ENCODE measurements at places on chromosomes 11 and 22.

DNA sequence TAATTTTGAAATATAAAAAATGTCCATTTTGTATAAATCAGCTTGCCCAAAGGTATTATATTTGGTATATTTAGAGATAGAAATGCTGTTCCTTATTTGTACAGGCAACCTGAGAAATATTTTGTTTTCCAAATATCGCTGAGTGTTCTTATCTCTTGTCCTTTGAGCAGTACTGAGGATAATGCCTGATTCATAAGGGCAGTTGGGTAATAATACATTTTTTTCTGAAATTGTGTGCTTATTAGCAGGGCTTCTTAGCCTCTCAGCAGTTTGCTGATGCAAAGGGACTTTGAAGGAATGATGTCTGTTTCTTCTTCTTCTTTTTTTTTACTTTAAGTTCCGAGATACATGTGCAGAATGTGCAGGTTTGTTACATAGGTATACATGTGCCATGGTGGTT, 69.1 kb downstream of the LDLRAD3 start:
- no peak for DNase-seq

DNA sequence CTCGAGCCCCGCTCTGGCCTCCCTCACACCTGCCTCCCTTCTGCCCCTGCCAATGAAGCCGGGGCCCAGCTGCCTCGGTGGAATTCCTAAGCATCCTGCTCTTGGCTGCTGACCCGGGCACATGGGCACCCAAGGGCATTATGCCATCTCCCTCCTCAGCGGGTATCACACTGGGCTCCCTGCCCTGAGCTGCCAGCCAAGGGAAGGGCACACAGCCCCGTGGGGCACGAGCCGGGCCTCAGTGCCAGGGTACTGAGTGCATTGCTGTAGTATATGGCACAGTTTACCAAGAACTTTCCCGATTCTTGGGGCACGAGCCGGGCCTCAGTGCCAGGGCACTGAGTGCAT, 43.8 kb upstream of the JAM3 start:
- DNase-seq: no peak

DNA sequence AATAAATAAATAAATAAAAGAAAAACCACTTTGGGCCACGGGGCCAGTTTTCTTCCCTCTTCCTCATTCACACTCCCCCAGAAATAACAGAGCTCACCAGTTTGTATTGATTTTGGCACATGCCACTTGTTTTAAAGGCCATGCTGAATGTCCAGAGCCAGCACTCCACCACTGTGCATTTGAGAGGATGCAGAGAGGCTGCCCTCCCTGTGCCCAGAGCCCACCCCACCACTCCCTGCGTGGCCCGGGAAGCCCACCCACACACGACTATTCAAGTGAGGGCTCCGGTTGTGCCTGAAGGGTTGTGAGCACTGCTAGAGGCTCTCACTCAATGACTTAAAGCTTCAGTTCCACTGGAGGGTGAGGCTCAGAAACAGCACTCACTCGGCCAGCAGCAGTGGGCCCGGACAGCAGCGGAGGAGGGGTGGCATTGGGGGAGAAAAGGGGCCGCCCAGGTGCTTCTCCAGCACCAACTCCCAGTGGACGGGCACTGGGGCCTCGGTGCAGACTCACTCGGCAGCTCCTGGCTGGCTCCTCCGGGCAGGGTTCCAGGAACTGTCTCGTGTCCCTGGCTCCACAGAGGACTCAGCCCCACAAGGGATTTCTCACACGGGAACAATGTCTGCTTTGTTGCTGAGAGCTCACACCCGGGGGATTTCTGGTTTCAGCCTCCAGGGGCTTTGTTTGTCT, 112.7 kb downstream of the SHANK2 start:
- peak; percentile 81 for DNase-seq

- no peak for DNase-seq
Measured at GRCh38 chr11:95692526-95693260, 96.9 kb downstream of the FAM76B start.

DNA sequence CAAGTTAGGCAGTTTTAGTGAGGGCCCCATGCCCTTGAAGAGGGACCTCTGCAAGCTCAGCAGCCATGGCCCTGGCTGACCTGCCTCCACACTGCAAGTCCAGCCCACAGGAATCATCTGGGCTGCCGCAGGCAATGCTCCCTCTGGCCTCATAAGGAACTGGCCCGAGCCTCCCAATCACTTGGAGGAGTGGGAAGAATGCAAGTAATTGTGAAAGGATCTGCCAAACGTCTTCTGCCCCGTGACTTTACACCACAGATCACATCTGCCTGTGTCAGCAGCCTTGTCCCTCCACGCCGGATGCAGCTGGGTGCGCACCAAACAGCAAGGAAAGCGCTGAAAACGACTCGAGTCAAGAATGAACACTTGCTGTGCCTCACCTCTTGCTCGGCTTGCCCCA, 23.8 kb downstream of the OPCML start:
- DNase-seq: no peak

DNA sequence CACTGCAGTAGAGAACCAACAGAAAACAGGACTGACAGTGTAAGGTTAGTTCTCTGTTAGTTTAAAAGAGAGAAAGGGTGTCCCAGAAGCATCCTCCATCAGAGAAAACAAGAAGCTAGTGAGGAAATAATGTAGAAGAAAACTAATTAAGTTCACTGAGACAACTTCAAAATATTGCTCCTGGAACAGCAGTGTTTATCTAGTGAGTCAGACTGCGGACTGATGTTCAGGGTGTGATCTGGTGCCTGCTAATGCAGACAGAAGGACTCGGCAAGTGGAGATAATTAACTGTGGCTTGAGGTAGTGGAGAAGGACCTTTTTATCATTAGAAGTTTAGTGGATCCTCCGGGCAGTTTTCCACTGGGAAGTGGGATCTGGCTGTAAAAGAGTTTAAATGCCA, 55.4 kb downstream of the CDON start:
- DNase-seq: no peak

DNA sequence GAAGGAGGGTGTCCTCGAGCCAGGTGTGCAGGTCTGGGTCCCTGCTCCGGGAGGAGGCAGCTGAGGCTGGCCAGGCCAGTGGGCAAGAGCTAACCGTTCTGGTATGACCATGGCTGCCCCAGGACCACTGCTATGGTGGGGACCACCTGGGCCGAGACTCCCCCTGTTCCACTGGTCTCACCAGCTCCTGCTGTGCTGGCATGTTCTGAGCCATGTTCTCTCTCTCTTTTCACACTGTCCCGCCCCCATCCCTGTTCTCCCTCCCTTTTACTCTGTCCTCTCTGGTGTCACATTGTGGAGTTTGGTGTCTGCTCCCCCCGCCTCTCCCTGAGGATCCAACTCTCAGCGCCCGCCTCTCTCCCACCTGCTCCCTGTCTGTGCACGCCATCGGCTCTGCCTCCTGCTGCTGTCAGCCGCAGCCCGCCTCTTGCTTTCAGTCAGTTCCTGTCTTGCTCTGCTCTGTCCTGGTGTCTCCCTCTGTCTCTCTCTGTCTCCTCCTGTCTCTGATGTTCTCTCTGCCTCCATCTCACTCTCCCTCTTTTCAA, 66.4 kb downstream of the LRRC32 start:
- peak; percentile 44 for DNase-seq

DNA sequence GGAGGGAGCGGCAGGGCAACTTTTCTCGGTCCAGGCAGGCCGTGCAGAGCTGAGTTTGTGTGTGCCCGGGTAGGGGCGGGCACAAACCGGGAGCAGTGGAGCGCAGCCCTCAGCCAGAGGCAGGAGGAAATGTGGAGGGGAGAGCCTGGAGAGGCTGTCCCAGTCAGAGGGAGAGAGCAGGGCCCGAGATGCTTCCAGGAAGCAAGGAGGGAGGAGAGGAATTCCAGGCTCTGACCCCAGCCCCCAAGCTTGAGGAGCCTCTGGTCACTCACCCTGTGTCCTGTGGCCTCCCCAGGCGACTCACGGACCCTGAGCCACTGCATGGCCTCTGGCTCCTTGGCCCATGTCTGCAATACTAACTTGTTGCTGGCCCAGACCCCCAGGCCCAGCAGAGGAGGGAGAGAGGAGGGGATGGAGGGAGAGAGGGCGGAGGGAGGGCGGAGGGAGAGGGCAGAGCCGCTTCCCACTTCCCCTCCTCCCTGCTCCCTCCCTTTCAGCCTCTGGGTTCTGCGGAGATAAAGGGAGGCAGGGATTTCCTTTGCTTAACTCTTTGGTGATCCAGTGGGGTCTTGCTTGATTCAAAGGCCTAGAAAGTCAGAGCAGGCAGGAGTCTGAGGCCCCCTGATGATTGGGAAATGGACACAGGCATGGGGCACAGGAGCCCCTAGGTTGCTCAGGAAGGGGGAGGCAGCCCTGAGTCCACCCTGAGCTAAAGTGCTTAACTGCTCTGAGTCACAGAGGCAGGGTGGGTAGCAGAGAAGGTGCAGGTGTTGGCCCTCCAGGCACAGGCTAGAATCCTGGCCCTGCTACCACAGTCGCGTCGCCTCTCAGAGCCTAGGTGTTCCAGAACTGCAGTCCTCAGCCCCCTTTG, at the start of gene C1QTNF6:
TSS of gene C1QTNF6 (minus strand) at position 357 of the 871 bp plus-strand sequence. CDS start at position 323, 34 bp downstream.
- DNase-seq: no peak

- no peak for DNase-seq
Measured at GRCh38 chr11:94130298-94131046, 1.8 kb downstream of the PANX1 start.

DNA sequence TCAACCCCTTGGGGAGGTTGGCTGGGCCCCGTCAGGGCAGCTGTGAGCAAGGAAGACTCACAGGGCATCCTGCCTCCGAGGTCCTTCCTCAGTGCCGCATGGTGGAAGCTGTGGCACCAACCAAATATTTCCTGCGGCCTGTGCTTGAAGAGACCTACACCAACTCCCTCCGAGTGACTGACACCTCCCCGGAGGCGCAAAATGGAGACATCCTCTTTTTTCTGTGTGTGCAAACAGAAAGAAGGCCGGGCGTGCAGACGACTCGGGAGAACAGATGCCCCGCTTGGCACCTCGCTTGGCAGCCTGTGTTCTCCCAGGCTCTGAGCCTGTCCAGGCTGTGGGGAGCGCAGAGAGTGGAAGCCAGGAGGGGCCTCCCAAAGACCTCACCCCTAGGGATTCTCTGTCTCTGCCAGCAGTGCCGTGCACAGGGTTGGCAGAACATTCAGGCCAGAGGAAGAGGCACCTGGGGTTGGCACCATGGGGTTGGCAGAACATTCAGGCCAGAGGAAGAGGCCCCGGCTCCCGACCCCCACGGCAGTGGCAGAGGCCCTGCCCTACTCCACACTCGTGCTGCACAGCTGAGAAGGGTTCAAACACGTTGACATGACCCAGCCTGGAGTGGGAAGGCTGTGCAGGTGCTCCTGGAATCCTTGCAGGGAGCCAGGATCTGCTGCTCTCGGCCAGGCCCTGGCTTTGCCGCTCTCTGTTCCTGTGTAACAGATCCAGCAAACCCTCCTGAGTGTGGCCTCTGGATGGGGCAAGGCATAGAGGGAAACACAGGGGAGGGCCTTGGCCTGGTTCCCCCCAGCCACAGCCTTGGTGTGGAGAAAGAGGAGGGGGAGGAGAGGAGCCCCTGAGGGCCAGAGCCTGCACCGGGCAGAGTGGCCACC, 805.5 kb downstream of the BRD1 start:
- DNase-seq: no peak

- DNase-seq: no peak
Measured at GRCh38 chr11:80724366-80724765, 1283.5 kb upstream of the TENM4 start.

GRCh38 chr22:29695129-29695926, 24.5 kb upstream of the CABP7 start:
- no peak for DNase-seq

- no peak for DNase-seq
Measured at GRCh38 chr11:95108671-95109551, 19.3 kb downstream of the ENDOD1 start.

DNA sequence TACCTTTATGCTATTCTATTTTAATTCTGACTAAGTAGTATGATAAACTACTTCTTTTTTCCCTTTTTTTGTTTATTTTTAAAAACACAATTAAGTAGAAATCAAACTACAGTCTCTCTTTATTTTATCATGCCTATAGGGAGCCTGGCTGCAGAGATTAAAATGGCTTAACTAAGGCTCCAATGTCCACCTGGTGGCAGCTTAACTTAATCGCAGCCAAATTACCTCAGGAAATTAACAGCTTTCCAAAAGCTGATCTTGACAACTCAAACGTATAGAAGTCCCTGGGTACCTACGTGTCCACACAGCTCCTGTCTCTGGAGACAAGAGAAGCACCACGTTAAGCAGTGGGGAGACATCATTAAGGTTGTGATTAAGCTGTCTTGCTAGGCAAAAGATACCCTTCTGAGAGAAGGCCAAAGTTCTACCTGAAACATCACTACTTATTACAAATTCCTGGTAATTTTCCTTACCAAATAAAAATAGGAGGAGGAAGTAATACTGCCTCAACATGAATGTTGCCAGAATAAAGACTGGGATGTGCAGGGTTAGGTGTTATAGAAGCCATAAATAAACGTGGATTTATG, 63.2 kb upstream of the SNX19 start:
- DNase-seq: no peak

- peak; percentile 80 for DNase-seq
Measured at GRCh38 chr22:18023509-18024275, 669 bp downstream of the MICAL3 start.

GRCh38 chr22:38973289-38974169, 8.6 kb upstream of the APOBEC3B start:
- no peak for DNase-seq

GRCh38 chr11:17498058-17498457, 21.4 kb upstream of the ABCC8 start:
- DNase-seq: no peak

- DNase-seq: no peak
Measured at GRCh38 chr11:71096751-71097388, 155.5 kb downstream of the SHANK2 start.

DNA sequence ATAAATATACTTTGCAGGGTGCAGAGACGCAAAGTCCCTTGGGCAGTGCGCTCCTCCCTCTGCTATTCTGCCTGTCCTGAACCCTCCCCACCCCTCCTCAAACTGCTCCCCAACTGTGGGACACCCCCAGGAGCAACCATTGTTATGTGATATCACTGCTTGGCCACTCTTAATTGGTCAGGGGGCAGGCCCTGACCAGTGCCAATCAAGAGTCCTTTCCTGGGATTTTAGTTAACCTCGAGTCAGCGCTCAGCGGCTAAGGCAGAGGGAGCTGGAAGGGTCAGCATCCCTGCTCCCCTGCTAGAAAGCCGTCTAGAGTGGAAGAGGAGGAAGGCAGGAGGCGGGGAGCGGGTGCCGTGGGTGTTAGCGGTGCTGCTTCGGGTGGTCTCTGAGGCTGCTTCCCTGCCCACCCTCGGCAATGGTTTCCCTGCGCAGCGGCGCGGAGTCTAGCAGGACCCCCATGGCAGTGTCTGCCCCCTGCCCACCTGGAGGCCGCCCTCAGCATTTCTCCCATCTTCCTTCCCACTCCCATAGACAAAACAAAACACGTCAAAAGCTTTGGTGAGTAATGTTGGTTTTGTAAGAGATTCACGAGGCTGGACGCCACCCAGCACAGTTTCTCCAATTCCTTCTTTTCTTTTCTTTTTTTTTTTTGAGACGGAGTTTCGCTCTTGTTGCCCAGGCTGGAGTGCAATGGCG, 38.4 kb upstream of the A4GALT start:
- DNase-seq: no peak

GRCh38 chr11:27012234-27012921, 18.5 kb downstream of the FIBIN start:
- DNase-seq: no peak

All from left lobe of liver (tissue), 2 donors.